Fibroblast of upper back skin (primary cell): ENCODE measurements at places on chromosomes 2 and 18.

DNA sequence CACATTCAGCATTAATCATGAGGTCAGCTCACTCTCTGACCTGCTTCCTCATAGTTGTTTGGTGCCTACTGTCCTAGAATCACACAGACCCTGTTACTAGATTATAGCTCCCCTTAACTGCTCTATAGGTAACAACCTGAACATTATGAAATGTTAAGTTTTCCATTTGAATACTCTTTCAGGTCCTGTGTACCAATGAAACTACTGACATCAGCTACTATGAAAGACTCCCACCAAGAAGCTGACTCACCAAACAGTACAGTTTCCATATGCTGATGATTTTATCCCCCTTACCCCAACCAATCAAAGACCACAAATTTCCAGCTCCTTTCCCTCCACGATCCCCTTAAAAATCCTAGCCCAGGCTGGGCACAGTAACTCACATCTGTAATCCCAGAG, 56.3 kb downstream of the SRBD1 start:
- DNase-seq, result peak; percentile 54

- peak; percentile 3 for DNase-seq
Observed at GRCh38 chr2:159506764-159507440, 109.4 kb downstream of the BAZ2B start.

DNA sequence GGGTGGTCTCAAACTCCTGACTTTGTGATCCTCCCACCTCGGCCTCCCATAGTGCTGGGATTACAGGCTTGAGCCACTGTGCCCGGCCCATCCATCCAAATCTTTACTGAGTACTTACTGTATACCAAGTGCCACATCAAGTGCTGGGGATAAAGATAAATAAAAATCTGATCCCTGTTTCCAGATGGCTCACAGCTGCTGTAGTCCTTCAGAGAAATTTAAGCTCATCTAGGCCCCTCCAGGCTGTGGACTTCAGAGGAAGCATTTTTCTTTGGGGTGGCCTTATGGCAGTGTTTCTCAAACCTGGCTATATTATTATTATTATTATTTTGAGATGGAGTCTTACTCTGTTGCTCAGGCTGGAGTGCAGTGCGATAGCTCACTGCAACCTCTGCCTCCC, 33.7 kb upstream of the GTF2A1L start:
- no peak for DNase-seq

- no peak for DNase-seq
Observed at GRCh38 chr2:5839550-5839949, 147.4 kb downstream of the SOX11 start.

DNA sequence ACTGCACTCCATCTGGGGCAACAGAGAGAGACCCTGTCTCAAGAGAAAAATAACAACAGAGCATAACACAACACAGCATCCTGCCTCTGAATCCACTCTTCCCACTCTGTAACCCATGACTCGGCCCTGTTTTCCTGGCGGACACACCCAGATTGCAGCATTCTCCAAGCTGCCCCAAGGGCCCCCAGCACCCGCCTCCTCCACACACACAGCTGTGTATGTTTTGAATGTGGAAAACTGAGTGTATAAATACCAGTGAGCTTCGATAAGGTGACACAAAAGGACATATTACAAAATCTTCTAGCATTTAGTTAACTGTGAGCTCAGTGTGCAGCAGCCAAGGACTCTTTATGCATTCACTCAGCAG, 13.0 kb downstream of the IMPA2 start:
- DNase-seq, result peak; percentile 23

DNA sequence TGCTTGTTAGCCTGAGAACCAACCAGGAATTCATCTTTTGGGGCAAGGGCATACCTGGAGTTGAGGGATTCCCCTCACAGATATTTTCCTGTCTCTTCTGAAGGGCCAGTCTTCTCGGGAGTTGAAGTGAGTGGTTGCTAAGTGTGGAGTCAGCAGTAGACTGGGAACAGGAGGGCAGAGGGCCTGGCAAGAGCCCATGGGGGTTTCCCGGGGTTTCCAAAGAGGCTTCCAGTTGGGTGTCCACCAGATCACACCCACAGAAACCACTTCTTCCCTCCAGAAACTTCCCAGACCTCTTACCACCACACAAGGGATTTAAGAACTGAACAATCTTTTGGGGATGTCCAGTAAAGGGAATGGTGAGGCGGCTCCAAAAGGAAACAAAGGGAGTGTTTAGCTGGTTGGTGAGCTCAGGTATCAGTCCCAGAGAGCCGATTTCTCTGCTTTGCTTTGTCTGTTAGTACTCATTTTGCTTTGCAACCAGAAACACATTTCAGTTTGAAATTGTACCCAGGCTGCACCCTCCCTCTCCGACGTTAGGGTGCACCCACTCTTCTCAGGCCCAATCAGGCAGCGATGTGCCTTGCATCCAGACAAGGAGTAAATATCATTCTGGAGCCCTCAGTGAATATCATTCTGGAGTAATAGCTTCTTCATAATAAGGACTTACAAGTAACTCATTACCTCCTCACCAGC, 47.5 kb upstream of the SPATS2L start:
- no peak for DNase-seq

GRCh38 chr2:68448671-68449653, 18.1 kb downstream of the FBXO48 start:
- DNase-seq, result no peak

- DNase-seq, result no peak
Observed at GRCh38 chr18:69948256-69948655, 583 bp upstream of the CD226 start.

- no peak for DNase-seq
Observed at GRCh38 chr2:44962176-44962695, 20.7 kb downstream of the SIX3 start.

DNA sequence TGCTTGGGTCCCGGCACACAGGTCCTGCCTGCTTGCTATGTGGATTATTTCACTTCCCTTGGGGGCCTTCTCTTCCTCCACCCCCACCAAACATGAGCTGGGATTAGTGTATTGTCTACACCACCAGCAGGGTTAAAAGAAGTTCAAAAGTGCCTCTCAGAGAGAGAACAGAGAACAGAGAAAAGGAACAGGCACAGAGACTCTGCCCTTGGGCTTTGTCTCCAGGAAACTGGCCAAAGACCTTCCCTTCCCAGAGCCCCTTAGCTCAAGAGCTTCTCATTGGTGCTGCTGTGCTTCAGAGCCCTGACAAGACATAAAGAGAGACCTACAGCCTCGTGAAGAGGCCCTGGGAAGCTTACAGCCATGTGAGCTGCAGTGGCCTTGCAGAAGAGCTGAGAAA, 7.1 kb upstream of the FIGLA start:
- DNase-seq, result no peak

DNA sequence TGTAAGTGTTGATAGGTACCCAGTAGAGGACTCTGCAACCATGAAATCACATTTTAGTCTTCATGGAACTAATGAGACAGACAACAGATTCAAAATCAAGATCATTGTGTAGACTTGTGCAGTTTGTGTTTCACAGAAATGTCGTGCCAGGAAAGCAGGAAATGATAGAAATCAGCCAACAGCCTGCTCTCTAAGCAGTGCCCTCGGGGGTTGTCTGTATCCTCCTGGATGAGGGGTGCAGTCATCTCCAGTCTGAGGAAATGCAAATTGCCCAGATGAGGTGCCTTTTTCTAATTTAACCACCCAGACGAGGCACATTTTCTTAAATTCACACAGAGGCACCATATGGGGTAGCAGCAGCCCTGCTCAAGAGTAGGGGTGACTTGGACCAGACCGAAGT, 663.1 kb downstream of the XIRP2 start:
- DNase-seq, result no peak

- peak; percentile 76 for DNase-seq
Observed at GRCh38 chr2:204695506-204695905, 150.2 kb downstream of the PARD3B start.

GRCh38 chr2:202790676-202791075, 80.9 kb downstream of the ICA1L start:
- no peak for DNase-seq

DNA sequence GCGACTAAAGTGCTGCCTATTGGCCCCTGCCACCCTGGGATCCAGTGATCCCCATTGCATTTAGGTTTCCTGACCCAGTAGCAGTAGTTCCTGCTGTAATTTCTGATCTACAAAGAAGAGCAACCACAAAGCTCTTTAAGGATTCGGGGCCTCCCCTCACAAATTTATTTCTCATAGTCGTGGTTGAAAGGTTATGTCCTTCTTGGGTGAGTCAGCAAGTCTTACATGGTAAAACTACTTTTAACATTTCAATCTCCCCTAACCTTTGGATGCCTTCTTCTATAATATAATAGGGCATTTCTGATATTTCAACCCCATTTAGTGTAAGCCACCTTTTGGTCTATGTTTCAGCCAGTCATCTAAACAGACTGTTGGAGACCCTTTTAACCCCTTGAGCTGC, 14.9 kb downstream of the PIKFYVE start:
- peak; percentile 71 for DNase-seq

DNA sequence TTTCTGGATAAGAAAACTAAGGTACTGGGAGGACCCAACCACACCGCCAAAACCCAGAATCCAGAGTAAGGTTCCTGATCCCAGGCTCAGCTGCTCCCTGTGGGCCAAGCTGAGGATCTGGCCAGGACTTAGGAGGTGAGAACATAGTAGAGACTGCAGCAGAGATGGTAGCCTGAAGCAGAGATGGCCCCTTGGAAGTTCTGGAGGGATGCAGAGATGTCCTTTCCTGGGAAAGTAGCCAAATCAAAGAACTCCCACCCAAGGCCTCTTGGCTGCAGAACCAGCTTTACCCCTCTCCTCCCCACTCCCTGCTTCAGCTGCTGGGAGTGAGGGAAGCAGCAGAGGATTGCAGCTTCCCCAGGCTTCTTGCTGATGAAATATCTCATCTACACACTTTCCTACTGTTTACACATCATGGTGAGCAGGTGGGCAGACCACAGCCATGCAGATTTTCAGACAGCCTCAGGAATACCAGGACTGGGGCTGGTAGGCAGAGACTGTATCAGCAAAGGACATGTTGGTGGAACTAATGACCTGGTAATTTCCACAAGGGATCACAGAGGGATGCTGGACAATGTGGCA, 32.7 kb downstream of the TMEM17 start:
- peak; percentile 23 for DNase-seq

DNA sequence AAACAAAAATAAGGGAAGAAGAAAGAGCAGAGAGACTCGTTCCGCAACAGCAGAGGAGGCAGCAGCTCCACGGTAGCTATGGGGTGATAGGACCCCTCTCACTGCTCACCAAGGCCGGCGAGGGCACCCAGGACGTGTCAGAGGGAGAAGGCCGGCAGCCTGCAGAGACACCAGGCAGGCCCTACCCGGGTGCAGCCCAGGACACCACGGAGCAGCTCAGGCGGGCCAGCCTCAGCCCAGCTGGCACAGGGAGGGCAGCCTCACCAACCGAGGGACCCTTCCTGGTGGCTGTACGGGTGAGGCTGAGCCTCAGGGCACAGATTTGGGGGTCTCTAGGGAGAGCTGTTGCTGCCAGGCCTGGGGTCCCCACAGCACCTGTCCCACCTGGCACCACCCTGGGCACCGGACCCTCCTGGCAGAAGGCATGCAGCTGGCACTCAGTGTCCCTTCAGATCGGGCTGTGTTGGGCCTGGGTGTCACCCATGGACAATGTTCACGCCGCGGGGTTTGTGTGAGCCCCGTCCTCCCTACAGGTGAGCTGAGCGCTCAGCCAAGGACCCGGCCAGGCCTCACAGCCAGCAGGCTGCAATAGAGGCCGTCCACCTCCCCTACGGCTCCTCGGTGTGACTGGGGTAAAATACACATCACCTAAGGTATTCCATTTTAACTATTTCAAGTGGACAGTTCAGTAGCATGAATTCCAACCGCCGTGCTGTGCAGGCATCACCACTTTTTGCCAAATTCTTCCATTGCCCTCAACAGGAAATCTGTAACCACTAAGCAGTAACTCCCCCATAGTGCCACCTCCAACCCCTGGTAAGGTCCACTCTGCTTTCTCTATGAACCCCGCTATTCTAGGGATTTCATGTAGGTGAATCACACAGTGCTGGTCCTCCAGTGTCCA, 21.6 kb downstream of the KCNG2 start:
- DNase-seq, result no peak

DNA sequence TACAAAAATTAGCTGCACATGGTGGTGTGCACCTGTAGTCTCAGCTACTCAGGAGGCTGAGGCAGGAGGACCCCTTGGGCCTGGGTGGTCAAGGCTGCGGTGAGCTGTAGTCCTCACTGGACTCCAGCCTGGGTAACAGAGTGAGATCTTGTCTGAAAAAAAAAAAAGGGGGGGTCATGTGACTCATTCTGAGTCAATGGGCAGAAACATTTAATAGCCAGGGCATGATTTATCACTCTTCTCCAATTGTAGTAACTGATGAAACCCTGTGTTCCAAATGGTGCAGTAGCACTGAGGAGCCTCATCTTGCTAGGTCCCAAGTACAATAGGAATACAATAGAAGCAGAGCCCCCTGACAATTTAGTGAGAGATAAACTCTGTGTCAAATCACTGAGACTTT, 78.9 kb upstream of the CCDC68 start:
- DNase-seq, result peak; percentile 28

DNA sequence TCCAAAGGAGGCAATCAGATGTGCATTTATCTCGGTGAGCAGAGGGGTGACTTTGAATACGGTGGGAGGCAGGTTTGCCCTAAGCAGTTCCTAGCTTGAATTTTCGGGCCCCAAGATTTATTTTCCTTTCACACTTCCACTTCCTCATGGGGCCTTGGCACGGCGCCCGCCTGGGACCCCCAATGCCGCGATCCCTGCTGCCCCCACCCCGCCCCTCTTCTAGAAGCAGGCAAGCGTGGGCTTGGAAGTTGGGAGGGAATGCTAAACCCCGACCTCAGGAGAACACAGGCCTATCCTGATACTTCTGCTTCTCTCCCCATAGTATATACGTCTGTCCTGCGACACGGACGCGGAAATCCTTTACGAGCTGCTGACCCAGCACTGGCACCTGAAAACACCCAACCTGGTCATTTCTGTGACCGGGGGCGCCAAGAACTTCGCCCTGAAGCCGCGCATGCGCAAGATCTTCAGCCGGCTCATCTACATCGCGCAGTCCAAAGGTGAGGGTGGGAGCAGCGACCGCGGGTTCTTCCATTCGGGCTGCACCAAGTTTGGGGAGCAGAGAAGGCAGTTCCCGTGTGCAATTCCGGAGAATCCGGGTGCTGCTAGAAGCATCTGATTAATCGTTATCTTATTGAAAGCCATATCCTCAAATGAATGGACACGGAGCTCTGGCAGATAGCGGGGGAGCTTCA, 21.6 kb downstream of the TRPM8 start:
- DNase-seq, result no peak

GRCh38 chr2:11498543-11499034, 32.6 kb upstream of the E2F6 start:
- no peak for DNase-seq

DNA sequence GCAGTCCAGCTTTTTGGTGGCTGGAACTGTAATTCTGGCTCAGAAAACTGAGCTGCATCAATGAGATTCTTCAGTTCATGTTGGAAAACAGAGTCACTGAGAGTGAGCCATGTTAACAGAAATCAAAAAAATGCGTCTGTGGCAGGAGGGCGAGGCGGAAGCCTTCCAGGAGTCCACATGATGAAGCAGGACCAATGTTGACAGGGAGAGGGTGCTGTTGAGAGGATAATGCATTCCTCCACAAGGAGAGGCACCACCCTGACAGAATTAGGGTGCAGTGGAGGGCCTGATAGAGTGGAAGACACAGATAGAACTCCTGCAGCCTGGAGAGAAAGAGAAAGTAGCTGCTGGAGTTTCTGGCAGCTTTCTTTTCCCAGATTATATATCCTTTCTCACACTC, 111.5 kb downstream of the MGAT5 start:
- peak; percentile 9 for DNase-seq
